ENCODE measurements at places on chromosomes 11 and 22.

- no peak for DNase-seq
Observed at GRCh38 chr11:23284631-23285030, 424.4 kb upstream of the CCDC179 start.

- no peak for DNase-seq
Observed at GRCh38 chr11:83330303-83330702, 44.1 kb upstream of the CCDC90B start.

- no peak for DNase-seq
Observed at GRCh38 chr22:25219948-25220442, 556 bp downstream of the CRYBB2 start.

DNA sequence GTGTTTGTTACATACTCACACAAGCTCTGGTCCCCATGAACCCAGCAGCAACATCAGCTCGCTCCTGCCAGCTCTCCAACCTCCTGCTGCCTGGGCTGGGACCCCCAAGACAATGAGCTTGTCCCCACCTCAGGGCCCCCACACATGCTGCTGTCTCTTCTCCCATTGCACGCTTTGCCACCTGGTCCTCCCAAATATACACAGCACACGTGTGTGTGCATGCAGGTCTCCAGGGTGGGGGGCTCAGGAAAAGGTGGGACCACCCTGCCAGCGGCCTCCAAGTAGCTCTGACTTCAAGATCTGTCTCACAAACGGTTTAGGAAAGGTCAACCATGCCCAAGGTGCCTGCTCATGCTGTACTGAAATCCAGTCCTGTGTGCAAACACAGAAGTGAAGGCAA is 68.1 kb upstream of the CCND1 start:
- no peak for DNase-seq

DNA sequence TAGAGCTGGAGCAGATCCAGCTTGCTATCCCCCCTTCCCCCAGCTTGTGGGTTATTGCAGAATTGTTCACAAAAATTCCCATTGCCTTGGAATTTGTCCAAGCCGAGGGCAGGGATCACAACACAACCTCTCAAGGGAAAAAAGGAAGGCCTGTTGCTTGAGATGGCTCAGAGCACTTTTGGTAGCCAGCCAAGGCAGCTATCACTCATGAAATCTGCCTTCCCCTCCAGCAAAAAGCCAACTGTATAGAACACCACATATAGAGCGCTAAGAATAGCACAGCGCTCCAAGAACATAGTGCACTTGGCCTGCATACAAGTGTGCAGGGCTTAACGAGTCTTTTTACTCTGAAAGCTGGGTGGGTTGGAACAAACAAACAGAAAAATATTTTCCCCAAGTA is 46.2 kb downstream of the FAM83F start:
- DNase-seq = peak; percentile 85

DNA sequence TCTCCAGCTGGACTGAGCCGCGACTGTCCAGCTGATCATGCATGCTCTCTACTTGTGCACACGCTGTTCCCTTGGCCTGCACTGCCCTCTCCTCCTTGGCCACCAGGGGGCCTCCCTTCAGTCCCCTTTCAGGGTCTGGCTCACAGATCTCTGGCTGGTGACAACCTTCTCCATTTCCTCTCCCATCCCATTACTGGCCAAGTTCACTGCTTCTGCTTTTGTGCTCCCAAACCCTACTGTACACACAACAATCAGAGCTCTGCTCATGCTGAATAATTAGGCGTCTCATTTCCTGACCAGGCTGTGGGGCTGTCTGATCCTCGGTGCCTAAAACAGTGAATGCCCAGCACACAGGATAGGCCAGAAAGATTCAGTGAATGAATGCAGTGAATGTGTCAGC is 224.0 kb upstream of the NARS2 start:
- peak; percentile 82 for DNase-seq

DNA sequence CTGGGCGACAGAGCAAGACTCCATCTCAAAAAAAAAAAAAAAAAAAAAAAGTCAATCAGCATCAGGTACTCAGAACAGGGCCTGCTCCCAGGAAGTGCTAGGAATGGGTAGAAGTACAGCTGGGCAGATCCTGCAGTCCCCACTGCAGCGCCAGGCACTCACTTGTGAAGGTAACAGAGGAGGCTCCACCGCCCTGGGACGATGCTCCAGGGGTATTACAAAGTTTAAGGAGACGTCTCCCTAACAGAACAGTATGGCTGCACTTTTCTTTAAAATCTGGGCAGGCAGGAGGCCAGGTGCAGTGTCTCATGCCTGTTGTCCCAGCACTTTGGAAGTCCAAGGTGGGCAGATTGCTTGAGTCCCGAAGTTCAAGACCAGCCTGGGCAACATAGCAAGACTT is 1449.0 kb downstream of the BRD1 start:
- DNase-seq = no peak

- peak; percentile 24 for DNase-seq
Observed at GRCh38 chr11:73267906-73268540, 4.1 kb upstream of the P2RY6 start.

- no peak for DNase-seq
Observed at GRCh38 chr11:16402654-16403447, 46.5 kb upstream of the SOX6 start.

DNA sequence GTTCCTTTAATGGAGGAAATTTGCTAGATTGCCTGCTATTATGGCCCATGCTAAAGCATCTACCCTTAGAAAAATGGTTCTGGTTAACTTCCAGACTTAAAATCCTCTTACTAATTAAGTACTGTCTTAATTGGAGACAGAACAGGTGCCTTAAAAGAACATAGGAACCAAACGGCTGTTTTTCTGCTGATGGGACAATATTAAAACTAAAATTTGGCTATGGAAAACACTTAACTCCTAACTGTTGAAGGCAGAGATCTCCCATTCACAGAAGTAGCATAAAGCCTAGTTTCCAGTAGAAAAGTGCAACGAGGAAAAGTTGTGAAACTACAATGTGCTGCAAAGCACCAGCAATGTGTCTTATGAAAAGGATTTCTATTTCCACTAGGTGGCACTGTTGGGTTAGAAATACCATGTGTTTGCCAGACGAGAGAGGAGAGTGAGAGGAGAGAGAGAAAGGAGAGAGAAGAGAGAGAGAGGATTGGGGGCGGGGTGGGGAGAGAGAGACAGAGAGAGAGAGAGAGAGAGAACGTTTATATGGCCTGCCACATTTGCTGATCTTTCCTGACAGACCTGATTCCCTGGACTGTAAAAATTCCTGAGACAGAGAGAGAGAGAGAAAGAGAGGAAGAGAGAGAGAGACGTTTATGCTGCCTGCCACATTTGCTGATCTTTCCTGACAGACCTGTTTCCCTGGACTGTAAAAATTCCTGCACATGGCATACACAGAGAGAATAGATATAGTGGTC is 51.5 kb downstream of the FAM181B start:
- DNase-seq = no peak

- no peak for DNase-seq
Observed at GRCh38 chr11:78219493-78220217, 30.9 kb downstream of the USP35 start.

GRCh38 chr11:118313242-118313641 is 8.7 kb downstream of the CD3E start:
- no peak for DNase-seq

GRCh38 chr11:11459578-11459977 is 106.5 kb upstream of the CSNK2A3 start:
- no peak for DNase-seq

GRCh38 chr11:62909107-62909894 is 11.9 kb downstream of the CHRM1 start:
- DNase-seq = peak; percentile 77

GRCh38 chr11:70744396-70745185 is 346.3 kb downstream of the CTTN start:
- peak; percentile 20 for DNase-seq

Data from right forelimb (tissue), 1 donor.